ENCODE measurements at places on chromosomes 6 and 20.

- DNase-seq, result no peak
Measured at GRCh38 chr6:79810185-79810705, 137.1 kb downstream of the ELOVL4 start.

DNA sequence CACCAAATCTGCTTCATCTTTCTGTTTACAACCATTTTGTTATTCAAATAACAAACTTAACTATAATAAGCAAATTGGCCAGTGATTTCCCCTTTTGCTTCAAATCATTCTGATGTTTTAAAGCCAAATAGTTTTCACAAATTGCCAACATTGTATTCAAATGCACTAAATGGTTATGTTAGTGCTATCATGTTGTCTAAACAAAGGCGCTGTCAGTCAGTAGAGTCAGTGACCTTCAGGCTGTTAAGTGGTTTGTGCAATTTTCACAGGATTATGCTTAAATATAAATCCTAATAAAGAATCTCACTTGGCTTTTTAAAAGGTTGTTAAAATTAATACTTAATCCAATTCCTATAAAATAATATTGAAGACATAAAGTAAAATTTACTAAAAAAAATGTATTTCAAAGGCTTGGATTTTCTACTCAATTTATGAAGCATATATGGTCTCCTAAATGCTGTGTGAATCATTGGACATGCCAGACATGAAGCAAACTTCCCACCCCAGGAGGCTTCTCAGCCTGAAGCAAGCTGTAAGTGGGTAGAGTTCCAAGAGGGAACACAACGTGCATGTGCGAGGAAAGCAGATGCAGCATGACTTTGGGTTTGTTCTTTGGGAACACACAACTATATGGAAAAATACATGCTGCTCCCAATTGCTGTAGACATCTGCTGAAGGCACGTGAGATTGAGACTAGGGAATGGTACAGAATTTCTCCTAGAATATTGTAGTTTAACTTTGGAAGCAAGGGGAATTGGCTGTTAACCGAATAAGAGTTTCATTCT, 54.9 kb downstream of the RSPO3 start:
- DNase-seq, result no peak

DNA sequence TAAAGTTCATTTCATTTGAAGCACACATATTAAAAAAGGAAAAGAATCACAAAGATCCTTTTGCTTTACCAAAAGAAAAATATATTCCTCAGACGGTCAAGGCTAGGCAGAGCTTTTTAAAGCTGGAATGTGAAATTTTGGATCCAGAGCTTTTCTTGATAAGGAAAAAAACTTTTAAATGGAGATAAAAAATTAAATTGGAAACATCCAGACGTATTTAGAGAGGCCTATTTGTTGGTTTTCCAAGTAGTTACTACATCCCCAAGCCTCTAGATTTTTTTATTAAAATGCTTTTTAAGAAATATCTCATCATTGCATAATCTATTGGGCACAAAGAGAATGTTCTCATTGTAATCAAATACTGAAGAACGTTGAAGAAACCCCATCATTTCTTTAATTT, 385.7 kb upstream of the CITED2 start:
- DNase-seq, result no peak

DNA sequence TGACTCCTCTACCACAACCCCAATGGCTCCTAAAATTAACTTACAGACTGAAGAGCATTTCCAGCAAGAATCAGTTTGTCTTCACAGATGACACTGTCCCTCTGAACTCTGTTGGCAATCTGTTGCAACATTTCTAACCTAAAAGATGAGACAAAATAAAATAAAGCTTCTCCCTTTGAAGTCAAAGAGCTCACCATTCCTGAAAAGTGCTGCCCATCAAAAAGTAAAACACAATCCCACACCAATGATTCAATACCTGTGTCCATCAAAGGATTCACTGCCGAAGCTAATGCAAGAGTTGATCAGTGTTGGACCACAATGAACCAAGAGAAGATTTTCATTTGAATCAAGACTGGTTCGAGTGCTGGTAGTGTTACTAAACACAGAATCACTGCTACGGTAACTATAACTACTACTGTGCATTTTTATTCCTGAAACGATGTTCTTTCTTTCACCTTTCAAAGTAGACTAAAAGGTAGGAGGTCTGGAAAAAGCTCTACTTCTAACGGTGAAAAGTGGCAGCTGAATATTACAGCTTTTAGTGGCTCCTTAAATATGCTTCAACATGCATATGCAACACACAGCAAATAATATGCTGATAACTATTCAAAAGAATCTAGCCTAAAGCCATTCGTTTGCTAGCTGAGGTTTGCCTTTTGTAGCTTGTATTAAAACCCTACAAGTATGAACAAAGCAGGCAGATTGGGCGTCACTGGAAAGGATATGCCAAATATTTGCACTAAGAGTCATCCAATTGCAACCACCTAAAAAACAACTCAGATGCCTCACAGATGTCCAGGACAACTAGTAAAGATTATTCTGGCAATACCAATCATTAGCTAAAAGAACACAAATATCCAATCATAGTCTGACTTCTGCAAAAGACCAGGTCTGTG, at the start of gene DST:
TSS of gene DST (minus strand) at position 524 of the 896 bp plus-strand sequence.
- no peak for DNase-seq

DNA sequence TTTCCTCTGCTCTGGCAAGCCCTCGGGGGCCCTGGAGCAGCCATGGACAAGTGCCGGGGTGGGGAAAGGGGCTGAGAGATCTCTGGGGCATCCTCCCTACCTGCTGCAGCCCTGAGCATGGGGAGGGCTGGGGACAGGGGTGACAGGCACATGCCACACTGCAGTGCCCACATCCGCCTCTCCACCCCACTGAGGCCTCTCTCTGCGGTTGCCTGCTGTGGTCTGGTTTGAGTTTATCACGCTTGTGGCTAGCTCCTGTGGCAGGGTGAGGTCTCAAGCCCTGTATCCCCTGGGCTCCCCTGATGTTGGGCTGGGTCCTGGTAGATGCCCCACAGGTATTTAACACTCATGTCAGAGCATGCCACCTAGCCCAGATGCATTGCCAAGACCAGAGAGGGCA, 52.9 kb upstream of the MLN start:
- DNase-seq, result peak; percentile 72

- no peak for DNase-seq
Measured at GRCh38 chr6:147065786-147066185, 138.4 kb upstream of the STXBP5 start.
